ENCODE measurements at places on chromosomes 4 and X.

- peaks cover 8% of the 10 kb centered on the region for H3K4me1 ChIP-seq
- no peaks in the 10 kb centered on the region for H3K27me3 ChIP-seq
- H3K27ac ChIP-seq, result no peak overlapping the region
- peak; percentile 77 for DNase-seq
- H3K4me3 ChIP-seq, result no peak overlapping the region
These were observed 129.5 kb downstream of the LARP7 start for GRCh38 chr4:112766422-112766821.

- H3K4me3 ChIP-seq, result no peak overlapping the region
- no peaks in the 10 kb centered on the region for H3K27me3 ChIP-seq
- no peaks in the 10 kb centered on the region for H3K4me1 ChIP-seq
- no peak overlapping the region for H3K27ac ChIP-seq
These were observed 111.2 kb upstream of the TECRL start for GRCh38 chr4:64520421-64520820.

DNA sequence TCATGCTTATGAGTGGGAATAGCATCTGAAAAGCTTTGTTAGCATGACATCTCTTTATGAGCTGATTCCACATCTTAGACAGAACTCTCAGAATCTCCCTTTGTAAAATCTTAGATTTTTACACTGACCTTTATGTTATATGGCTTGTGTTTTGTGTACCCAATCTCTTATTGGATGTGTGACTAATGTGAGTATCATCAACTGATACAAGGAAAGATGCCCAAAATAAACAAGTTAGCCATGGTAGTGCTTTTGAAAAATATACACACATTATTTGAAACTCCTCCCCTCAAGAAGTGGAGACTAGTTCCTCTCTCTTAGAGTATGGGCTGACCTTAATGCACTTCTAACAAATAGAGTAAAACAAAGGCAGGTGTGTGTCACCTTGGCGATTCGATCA lies 160.1 kb upstream of the NRK start:
- H3K36me3 ChIP-seq, result no peaks in the 10 kb centered on the region
- H3K27me3 ChIP-seq, result no peaks in the 10 kb centered on the region
- no peak for DNase-seq

- no peaks in the 10 kb centered on the region for H3K4me1 ChIP-seq
- no peaks in the 10 kb centered on the region for H3K36me3 ChIP-seq
- no peak overlapping the region for H3K4me3 ChIP-seq
- H3K27me3 ChIP-seq, result peaks cover 25% of the 10 kb centered on the region
- H3K27ac ChIP-seq, result no peak overlapping the region
- no peak for DNase-seq
These were observed 123.3 kb downstream of the SLC10A7 start for GRCh38 chr4:146398404-146398803.

- no peaks in the 10 kb centered on the region for H3K4me1 ChIP-seq
- DNase-seq, result no peak
- H3K27me3 ChIP-seq, result peaks cover 72% of the 10 kb centered on the region
- no peaks in the 10 kb centered on the region for H3K36me3 ChIP-seq
- H3K27ac ChIP-seq, result no peak overlapping the region
These were observed 709 bp downstream of the GPAT3 start for GRCh38 chr4:83536362-83537272.
